ENCODE measurements at places on chromosomes 12 and 14.

GRCh38 chr14:26992403-26993115 lies 394.7 kb upstream of the NOVA1 start:
- no peak for DNase-seq

- no peak for DNase-seq
These were observed 378.7 kb downstream of the PRKD1 start for GRCh38 chr14:29548948-29549370.

DNA sequence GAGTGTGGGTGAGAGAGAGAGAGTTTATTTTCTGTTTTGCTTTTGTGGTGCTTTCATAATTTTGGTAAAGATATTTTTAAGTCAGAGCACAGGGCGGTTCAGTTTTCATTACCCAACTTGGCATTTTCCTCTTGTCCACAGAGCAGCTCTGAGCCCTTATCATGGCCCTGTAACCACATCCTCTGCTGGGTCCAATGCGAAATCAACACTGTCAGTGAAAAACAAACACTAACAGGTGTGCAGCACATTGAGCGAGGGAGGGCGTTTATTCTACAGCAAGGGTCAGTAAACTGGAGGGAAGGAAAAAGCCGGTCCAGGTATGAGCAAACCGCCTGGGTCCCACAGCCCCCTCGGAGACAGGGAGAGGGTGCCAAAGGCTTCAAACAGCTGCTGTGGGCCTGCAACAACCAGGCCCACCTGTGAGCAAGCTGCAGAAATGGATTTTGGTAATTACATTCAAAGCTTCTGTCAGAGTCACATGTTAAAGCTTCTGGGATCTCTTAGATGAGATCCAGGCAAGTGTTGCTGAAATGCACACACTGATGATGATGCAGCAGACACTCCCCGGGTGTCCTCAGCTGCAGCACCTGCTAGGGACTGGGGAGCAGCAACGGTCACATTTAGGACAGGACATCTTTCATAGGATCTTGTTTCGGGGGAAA lies 132.7 kb upstream of the DYRK2 start:
- no peak for DNase-seq

GRCh38 chr12:46159309-46159901 lies 109.4 kb downstream of the SLC38A1 start:
- DNase-seq: no peak

DNA sequence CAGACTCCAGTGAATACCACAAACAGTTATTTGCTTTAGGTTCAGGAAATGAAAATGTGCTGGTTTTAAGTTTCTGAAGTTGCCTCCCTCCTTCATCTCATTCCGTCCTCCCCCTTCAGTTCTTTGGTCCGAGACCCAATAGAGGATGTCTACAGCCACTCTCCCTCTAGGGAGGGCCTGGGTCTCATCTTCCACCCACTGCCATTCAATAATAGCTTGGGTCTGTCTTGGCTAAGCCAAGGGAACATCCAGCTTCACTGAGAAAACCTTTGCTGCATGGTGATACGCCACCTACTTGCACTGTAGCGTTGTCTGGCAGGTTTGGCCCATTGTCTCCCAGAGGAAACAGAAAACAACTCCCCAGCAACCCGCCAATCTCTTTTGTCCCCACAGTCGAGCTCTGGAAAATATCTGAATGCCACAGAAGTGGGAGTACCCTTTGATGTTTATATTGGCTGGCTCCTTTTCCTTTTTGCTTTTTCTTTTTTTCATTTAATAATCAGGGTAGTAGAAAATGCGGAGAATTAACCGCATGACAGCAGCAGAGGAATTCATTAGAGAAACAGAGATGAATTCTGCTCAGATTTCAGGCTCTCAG lies 380.1 kb downstream of the RAD51B start:
- DNase-seq: no peak

GRCh38 chr12:62268956-62269355 lies 8.8 kb downstream of the USP15 start:
- DNase-seq: no peak

DNA sequence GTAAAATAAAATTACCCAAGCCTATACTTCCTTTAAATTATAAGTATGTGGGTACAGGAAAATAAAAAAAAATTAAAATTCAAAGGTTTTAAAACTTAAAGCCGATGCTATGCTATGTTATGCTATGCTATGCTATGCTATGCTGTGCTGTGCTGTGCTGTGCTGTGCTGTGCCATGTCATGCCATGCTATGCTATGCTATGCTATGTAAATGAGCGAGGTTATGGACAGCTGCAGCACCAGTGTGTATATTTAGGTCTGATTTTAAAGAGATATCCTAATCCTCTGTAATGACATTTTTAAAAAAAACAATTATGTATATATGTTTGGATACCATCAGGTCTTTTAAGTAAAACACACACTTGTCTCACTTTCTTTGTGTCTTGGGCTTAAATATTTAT lies 1822.0 kb upstream of the SEL1L start:
- DNase-seq: no peak

DNA sequence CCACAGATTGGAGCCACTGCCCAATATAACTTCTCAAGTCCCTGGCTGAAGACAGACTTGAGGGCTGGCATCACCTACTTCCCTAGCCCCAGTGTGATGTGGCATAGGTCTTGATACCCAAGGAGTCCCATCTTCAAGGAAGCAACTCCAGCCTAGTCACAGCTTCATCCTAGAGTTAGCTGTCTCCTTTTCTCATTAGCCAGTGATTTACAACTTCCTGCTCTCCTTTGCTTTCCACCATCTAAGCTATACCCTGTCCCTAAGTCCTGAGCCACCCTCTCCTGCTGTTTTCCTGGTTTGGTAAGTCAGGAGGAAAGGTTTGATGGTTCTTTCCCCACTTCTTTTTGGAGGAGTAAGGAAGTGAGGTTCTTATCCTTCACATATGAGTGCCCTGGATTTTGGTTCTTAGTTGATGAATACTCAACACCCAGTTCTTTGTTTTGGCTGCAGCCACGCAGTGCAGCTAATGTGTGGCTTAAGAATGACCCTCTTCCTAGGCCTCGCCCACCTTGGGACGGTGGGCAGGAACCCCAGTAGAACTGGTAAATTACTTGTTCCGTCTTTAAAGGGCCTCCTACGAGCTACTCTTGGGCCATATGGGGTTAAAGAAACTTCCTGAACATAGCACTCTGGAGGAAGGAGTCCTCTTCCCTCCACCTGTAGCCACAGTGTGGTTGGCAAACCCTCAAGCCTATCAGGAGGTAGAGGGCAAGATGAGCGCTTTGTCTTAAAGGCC lies 3.9 kb upstream of the GPX2 start:
- no peak for DNase-seq

GRCh38 chr12:132186208-132186856 lies 42.1 kb downstream of the NOC4L start:
- no peak for DNase-seq

DNA sequence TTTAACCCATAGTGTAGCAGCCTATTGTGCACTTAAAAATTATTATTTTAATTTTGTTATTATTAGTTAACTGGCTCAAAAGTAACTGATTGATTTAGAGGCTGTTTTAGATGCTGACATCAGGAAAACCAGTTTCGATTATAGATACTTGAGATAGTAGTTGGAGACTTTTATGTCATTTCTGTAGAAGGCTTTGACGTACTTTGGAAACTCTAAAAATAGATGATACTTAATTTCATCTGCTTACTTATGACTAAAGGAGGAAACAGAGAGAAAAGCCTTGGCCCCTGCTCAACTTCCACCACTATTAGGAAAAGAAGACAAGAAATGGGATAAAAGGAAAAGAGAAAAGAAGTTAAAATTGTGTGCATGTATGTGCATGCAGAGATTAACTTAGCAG lies 219.3 kb upstream of the HMGA2 start:
- no peak for DNase-seq

- no peak for DNase-seq
These were observed 26.6 kb upstream of the NFYB start for GRCh38 chr12:104164634-104165033.

GRCh38 chr14:103930051-103930604 lies 1.9 kb downstream of the TDRD9 start:
- DNase-seq: no peak

- DNase-seq: no peak
These were observed 1.6 kb downstream of the LTB4R start for GRCh38 chr14:24312736-24313507.

- no peak for DNase-seq
These were observed 640 bp upstream of the G2E3 start for GRCh38 chr14:30558362-30558674.

DNA sequence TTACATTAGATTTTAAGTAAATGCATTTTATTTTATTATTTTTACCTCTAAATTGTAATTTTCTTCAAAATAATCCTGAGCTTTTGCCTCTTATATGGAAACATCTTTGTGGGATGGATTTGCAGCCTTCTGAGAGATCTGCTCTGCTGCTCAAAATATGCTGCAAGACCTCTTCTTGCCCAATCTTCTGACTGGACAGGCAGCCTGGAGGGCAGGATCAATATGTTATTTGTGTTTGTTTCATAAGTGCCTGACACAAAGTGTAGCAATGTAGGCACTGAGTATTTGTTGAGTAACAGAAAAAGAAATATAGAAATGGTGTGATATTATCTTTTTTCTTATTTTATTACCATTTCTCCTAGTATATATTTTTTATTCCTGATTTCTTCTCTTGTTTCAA lies 1106.9 kb downstream of the TMTC2 start:
- DNase-seq: no peak

GRCh38 chr14:81018251-81018650 lies 62.8 kb downstream of the TSHR start:
- no peak for DNase-seq

DNA sequence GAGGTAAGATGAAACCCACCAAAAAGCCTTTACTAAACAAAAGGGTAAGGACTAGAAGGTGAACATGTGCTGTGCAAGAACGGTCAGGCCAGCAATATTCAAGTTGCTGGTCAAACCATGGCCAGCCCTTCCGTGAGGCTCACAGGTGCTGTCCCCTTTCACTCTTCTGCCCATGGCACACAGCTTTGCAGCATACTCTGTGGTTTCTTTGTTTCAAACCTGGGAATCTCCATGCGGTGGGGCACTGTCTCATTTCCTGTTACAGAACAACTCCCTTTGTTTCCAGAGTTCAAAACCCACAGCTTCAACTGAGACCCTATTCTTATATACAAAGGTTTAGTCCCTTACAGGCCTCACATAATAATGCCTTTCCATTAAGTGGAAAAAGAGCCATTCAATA lies 1.7 kb upstream of the OVCH1 start:
- DNase-seq: no peak

DNA sequence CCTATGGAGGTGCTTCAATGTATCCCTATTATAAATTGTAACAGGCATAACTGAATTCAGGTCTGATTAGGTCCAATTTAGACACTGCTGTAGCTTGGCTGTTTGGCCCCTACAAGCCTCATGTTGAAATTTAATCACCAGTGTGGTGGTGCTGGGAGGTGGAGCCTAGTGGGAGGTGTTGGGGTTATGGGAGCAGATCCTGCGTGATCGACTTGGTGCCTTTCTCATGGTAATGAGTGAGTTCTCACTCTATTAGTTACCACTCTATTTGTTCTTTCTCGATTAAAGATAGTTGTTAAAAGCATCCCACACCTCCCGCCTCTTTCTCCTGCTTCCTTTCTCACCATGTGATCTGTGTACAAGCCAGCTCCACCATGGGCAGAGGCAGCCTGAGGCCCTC lies 122.1 kb downstream of the FOXA1 start:
- DNase-seq: no peak

- no peak for DNase-seq
These were observed 5.7 kb upstream of the ZNF385A start for GRCh38 chr12:54390176-54390667.

DNA sequence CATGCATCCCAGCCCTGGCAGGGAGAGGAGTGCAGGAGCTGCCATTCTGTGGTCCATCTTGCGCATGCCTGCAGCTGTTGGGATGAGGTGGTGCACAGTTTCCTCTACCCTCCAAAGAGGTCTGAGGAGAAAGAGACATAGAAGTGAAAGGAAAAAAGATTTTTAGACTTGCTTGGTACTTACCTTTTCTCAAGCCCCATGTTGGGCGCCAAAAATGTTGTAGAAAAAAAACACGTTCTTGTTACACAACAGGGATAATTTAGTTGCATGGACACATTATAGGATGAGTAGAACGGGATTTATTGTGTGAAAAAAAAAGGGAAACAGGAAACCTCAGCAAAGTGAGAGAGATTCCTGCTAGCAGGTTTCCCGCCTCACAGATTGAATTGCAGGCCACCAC lies 244.4 kb upstream of the GARIN2 start:
- no peak for DNase-seq

GRCh38 chr12:47216150-47216677 lies 136.5 kb upstream of the AMIGO2 start:
- no peak for DNase-seq

DNA sequence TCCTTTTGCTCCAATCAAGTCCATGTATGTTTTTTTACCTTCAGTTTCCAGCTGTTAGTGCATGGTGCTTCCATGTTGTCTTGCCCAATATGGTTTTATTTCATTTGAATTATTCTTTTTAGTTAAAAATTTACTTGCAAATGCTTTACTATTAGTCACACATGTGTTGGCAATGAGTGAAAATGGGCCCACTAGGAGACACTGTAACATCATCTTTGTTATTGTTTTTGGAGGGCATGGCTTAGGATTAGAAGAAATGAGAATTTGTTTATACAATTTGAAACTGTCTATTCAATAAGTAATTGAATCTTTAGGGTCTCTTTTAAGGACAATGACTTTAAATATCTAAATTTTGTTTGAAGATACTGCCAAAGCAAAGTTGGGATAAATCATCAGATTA lies 133.7 kb downstream of the BRMS1L start:
- DNase-seq: no peak

DNA sequence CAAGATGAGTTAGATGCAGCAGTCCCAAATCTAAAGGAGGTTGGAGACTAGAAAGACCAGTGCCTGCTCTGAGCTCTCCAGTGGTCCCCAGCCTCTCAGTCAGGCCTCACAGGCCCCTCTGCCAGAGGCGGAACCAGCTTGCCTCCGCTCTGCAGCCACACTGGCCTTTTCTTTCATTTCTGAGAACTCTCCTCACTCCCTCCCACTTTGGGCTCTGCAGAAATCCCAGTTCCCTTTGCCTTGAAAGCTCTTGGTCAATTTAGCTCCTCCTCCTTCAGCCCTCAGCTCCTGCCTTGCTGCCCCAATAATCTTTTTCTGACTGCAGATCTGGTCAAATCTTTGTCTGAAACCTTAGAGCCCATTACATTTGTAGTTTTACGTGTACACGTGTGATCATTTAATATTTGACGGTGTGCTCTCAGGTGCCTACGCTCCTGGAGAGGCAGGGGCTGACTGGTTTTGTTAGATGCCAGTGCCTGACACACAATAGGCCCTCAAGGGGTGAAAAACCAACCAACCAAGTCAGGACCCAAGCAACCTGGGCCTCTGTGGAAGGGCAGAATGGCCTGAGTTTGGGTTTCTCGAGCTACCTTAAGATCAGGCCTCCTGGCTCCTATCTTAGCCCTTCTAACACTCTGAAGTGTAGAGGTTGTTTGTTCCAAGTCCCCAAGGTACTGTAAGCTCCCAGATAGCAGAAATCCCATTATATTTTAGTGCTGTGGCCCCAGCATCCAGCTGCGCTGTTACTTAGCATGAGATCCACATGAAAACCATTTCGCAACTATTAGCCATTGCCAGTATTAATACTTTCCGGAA lies 1.1 kb upstream of the NUDT4 start:
- peak; percentile 14 for DNase-seq

GRCh38 chr14:79724934-79725717 lies 486.2 kb downstream of the DIO2 start:
- no peak for DNase-seq

- DNase-seq: no peak
These were observed 31.2 kb downstream of the VEZT start for GRCh38 chr12:95248604-95249360.

- no peak for DNase-seq
These were observed 966.9 kb downstream of the NRXN3 start for GRCh38 chr14:79137045-79137430.

All from hypothalamus (tissue), 51 donors.